Activated CD4-positive, alpha-beta T cell treated with anti-CD3 and anti-CD28 coated beads, Interleukin-2, amount 50 U/mL, for 1 hour (primary cell): ENCODE measurements at places on chromosomes 2 and 18.

DNA sequence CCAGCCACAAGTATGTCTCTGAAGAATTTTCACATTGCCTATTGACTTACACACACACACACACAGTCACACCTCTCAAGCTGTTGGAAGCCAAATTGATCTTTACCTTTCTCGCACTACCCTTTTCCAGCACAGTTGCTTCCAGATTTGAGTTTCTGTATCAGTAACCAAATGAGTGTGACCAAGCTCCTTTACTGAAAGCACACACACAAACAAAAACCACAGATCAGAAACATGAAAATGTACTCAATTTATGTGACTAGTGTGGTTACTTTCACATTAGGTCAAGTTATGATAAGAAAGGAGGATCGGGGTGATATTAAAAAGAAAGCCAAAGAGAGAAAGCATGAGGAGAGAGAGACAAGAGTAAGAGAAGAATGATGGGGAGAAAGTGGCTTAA is 993.9 kb upstream of the POU3F3 start:
- no peak for DNase-seq

DNA sequence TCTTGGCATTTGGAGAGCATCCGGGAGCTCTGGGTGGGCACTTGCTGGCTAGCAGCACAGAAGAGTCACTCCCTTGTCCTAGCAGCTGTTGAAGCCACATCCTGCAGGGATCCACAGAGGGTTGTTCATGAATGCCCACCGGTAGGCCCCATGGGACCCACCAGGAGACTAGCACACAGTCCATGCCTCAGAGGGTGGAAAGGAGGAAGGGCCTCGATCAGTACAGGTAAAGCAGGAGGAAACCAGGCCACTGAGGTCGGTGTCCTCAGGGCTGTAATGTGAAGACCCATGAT is 205.8 kb downstream of the SEPTIN10 start:
- no peak for DNase-seq

GRCh38 chr18:75525331-75525730 is 97.8 kb upstream of the SMIM21 start:
- no peak for DNase-seq

- DNase-seq: no peak
Observed at GRCh38 chr2:229971298-229971790, 49.0 kb downstream of the FBXO36 start.

DNA sequence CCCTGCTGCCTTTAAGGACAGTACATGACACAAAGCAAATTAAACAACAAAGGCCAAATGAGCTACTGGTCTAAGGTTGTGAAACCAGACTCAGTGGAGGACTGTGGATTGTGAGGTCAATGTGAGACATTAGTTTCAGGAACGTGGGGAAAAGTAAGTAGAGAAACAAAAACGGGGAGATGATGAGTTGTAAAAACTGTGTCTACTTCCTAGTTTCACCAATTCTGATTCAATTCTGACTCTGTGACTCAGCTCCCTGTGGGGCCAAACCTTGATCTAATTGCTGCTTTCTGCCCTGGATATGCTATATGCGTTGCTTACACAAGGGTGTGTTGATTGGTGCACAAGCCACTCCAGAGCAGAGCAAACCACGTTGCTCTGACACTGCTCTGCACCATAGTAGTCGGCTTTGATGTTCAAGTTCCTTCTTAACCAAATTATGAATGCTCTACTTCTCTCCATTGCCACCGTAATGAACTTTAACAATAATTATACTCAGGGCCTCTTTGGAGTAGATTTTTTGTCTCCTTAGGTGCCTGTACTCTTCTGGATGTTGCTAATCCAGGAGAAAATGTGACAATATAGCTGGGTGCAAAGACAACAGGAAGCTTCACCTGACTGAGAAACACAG is 1640.1 kb upstream of the CELF4 start:
- DNase-seq: no peak

DNA sequence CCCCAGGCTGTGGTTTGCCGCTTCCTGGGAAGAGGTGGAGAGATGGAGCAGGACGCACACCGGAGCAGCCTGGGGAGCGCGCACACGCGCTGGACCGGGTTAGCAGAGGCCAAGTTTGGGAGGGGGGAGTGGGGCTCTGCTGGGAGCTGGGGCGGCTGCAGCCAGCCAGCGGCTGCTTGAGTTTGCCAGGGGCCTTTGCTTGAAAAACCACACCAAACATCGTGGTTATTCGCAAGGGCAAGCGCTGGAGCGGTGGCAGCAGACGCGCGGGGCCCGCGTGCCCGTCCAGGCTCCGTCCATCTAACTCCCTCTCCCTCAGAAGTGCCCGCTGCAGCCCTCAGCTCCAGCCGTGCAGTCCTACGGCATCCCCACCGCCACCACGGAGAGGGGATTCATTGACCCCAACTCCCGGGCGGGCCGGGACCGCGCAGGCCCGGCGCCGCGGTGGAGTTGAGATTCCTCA is 4.6 kb downstream of the PTGR3 start:
- no peak for DNase-seq

DNA sequence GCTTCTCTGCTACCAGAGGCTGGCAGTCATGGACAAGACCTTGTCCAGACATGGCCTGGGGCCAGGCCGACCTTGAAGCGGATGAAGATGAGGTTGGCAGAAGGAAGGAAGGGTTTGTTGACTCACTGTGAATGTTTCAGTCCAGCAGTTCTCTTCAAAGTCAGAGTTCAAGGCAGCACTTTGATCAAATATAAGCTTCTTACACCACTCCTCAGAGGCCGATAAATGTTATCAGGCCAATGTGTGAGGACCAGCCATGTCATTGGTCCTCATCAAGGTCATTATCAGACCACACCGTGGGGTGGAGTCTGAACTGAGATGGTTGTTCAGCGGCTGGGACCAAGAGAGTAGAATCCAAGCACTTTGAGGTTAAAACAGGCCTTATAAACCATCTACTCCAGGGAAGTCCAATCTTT is 35.5 kb downstream of the QPCT start:
- DNase-seq: no peak

DNA sequence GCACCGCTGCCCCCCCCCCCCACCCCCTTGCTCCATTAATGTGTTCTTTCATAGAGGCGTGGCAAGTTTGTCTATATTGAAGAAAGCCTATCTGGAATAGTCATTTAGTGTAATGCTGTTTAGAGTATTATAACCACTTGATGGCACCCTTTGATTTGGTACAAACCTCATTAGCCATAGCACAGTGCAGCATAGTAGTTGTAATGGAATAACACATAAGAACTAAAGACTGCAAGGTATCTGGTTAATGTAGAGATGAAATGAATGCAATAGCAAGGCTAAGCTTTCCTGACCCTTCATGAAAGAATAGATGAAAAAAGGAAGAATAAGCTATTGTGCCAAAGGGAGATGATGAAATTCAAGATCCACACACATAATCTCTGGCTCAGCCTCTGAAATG is 81.9 kb downstream of the EHBP1 start:
- DNase-seq: no peak

- DNase-seq: no peak
Observed at GRCh38 chr18:70448588-70448987, 159.7 kb downstream of the SOCS6 start.

DNA sequence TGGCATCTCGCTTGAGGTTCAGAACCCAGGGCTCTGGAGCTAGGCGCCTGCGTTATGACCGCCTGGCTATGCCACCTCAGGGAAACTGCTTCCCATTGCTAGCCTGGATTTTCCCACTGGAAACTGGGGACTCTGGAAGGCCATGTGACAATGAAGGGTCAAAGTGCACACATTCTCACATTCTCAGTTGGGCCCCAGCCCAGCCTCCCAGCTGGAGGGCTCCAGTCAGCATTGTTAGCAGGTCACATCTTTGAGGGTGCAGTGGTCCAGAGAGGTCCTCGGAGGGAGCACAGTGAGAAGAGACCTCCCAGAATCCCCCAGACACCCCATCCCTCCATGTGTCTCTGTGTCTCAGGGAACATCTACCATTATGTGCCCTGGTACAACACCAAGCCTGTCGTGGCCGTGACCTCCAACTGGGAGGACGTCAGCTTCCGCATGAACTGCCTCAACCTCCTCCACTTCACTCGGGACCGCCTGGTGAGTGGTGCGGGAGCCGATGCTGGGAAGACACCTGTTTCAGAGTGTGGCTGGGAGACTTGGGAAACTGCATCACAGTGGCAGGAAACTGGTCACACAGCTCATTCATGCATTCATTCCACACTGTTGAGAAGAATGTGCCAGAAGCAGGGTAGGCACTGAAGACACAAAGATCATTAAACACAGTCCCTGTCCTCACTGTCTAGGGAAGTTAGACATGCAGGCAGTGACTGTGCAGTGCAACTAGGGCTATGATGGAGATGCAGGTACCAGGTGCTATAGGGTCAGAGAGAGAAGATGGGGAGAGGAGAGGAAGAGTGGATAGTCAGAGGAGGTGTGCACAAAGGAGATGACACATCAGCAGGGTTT is 41.6 kb downstream of the FER1L5 start:
- DNase-seq: no peak

DNA sequence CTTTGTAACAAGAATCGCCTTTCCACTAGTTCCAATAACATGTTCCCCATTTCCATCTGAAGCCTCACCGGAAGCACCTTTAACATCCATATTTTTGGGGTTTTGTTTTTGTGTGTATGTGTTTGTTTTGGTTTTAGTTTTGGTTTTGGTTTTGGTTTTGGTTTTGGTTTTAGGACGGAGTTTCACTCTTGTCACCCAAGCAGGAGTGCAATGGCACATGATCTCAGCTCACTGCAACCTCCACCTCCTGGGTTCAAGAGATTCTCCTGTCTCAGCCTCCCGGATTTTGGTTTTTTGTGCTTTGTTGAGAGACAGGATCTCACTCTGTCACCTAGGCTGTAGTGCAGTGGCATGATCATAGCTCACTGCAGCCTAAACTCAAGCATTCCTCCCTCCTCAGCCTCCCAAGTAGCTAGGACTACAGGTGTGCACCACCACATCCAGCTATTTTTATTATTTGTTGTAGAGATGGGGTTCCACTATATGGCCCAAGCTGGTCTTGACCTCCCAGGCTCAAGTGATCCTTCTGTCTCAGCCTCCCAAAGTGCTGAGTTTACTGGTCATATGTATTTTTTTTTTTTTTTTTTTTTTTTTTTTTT is 36.3 kb downstream of the TGOLN2 start:
- no peak for DNase-seq

DNA sequence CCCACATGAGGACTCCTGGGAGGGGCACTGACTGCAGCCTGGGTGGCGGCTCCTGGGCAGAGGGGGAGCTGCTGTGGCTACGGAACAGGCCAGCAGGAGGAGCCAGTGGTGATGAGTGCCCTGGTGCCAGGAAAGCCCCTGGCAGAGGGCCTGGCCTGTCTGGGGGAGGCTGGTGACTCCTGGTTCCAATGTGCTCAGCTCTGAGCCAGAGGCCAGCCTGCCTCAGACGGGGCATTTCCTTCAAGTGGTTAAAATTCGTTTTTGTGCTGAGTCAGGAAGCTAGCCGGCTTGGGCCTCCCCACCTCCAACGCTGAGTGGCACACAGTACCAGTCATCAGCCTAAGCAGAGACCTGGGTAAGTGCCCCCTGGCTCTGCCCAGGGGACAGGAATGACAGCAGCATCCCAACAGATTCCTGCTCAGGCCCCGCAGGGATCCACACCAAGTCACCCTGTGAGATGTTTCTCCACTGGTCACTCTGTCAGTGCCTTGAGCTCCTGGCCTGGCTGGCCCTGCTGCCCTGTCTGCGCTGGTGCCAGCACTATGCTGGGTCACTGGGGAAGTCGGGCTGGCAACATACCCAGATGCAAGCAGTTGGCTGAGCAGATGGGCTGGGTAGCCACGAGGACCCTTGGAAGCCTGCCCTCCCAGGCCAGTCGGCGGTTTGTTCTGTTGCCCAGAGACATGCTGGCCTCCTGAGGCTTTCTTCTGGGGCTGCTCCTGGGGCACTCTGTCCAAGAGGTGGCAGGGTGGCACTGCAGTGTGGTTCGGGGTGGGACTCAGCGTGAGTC is 7.1 kb upstream of the KLF11 start:
- peak; percentile 52 for DNase-seq

DNA sequence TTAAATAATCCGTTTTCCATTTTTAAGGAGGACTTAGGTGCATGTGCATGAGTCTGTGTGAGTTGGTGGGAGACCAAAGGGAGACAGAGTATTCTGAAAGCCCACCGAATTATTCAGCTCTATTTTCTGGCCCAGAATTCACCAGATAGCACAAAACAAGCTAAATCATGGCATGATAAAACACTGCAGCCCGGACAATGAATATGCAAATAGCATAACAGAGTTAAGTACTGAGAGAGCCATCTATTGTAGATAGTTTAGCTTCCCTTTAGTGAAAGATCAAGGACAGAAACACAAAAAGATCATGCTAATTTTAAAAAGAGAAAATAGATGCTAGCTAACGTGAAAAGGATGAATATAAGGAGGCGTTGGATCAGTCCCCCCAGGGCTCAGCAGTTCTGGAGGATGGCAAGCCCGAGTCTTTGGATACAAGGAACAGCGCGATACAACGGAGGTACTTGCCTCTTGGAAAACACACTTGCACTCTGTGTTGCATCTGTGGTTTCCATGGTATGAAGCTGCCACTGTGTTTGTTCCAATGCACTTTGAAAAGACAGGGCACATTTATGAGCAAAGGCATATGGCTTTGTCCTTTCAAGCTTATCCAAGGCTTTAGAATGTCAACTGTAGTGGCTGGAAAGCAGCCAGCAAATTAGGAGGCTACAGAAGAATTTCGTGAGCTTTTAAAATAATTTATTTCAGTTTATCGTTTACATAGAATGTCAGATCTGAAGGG is 119.9 kb downstream of the LYPD1 start:
- DNase-seq: no peak

DNA sequence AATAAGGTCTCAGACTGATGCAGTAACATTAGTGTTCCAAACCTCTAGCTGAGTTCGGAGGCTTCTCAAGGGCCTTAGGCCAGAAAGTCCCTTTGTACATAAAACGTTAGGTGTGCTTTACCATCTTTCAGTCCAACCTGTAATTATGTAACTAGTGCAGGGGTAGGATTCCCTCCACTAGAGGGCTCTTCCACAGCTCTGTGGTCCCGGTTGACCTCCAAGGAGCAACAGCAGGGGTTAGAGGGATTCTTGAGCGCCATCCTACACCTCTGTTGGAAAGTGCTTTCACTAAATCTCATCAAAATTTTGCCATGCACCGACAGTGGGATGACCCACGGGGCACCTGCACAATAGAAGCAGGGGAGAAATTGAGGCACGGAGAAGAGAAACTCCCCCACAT is 155.8 kb upstream of the LRP1B start:
- no peak for DNase-seq

- DNase-seq: no peak
Observed at GRCh38 chr18:9878783-9879242, 7.0 kb upstream of the TXNDC2 start.
